ENCODE measurements at places on chromosomes 2 and 18. TPM values are rescaled to one million over a fixed set of nuclear protein-coding genes. Genes with fewer than 3 reads are reported as not detected.

The CRYGD gene
- total RNA-seq, result not detected

The CD226 gene
- 46.4 TPM for total RNA-seq

The KIF1A gene
- 2.3 TPM for total RNA-seq

The USP14 gene
- 53.0 TPM for total RNA-seq

The COLEC12 gene
- 0.11 TPM for total RNA-seq

The ERFE gene
- not detected for total RNA-seq

The GCG gene
- not detected for total RNA-seq

DNA sequence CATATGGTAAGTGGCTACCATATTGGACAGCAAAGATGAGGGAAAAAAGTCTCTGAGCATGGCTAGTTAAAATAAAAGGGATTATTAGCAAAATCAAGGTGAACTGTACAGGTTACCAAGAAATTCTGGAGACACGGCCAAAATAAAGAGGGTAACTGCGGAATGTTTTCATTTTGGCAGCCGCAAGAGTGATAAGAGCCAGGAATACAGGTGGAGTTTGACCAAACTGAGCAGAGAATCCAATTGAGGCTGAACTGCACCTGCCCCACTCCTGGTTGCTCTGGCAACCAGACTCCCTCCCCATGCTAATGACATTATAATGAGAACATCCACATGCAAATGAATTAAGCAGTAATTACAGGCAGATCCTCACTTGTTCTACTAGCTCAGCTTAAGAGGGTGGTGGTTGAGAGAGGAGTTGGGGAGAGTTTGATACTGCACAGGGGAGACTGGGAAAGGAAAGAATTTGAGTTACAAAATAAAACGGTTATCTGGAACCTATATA lies 18.8 kb upstream of the EPHA4 start:
- no peak for DNase-seq

GRCh38 chr2:231923951-231924888 lies 2.0 kb downstream of the NPPC start:
- peak; percentile 30 for DNase-seq

- DNase-seq, result no peak
Measured at GRCh38 chr2:69285379-69285894, 101.6 kb downstream of the GFPT1 start.

- no peak for DNase-seq
Measured at GRCh38 chr2:719734-720133, 42.5 kb upstream of the TMEM18 start.

GRCh38 chr2:17627434-17627833 lies 86.9 kb downstream of the VSNL1 start:
- DNase-seq, result no peak

GRCh38 chr18:40407909-40408308 lies 1547.1 kb upstream of the PIK3C3 start:
- no peak for DNase-seq
